Right renal pelvis (tissue), 4 donors: ENCODE measurements at places on chromosomes 1 and 21. TPM values are rescaled to one million over a fixed set of nuclear protein-coding genes. Genes with fewer than 3 reads are reported as not detected.

HMCN1 gene
- polyA plus RNA-seq = 49.6 TPM

FAM177B gene
- polyA plus RNA-seq = 0.15 TPM

KLHDC9 gene
- 17.6 TPM for polyA plus RNA-seq

KPRP gene
- not detected for polyA plus RNA-seq

CITED4 gene
- 3.8 TPM for polyA plus RNA-seq

TFF2 gene
- polyA plus RNA-seq = not detected

PLA2G2F gene
- polyA plus RNA-seq = 0.80 TPM

- no peak for DNase-seq
Measured at GRCh38 chr1:234222561-234223280, 150.5 kb upstream of the COA6 start.

DNA sequence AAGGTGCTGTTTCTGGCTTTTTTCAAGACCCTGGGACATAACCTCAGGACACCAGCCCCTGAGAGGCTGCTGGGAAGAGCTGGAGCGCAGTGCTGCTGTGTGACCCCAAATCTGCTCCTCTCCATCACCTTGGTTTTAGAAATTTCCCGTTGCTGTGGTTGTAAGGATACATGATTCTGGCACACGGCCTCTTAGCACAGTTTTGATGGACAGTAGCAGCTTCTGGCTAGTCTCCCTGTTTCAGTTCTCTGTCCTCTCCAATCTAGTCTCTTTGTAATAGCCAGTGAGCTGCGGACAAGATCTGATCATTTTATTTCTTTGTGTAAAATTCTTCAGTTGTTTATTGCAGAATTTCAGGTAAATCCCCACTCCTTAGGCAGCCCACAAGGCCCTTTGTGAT lies 3.1 kb downstream of the CLIC6 start:
- DNase-seq = no peak

DNA sequence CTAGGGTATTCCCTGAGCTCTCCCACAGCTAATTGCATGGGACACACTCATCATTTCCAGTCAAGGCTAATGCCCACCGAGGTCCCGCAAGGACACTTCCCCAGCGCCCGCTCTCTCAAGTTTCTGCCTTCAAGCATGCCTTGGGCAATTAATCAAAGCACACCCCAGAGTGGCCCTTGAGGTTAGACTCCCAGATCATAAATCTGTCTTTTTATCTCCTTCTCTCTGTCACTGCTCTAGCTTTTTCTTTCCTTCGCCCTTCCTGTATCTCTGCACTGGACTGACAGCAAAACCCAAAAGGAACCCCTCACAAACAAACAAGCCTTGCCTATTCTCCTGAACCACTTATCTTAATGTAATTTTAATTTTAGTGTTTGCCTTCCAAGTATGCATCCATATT lies 7.9 kb upstream of the EXOSC10 start:
- peak; percentile 12 for DNase-seq

GRCh38 chr21:29384683-29385359 lies 86.1 kb downstream of the BACH1 start:
- DNase-seq = no peak

GRCh38 chr1:10673109-10673711 lies 123.2 kb downstream of the CASZ1 start:
- DNase-seq = no peak

DNA sequence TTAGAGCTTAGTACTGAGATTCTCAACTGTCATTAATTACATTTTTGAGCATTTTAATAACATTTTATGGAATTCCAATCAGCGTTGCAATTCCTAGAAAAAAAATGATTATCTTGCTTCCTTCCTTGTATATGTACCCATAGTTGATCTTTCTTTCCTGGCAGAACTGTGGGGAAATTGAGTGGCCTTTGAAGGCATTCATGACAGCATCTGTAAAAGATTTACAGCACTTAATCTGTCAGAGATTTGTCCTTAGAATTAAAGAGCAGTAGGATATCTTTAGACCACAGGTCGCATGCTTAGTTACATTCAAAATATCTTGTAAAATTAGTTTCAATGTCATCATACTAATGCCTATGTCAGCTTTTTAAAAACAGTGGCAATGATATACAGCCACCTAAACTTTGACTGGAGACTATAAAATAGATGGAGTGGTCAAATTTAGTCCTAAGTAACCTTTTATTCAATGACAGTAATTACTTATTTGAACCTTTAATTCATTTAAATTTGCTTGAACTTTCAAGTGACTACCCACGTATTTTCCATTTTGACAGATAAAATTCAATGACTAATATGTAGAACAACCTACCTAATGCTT lies 692.0 kb downstream of the NCAM2 start:
- DNase-seq = no peak

- no peak for DNase-seq
Measured at GRCh38 chr1:190277107-190277506, 200.6 kb downstream of the BRINP3 start.

- DNase-seq = no peak
Measured at GRCh38 chr1:241611063-241611462, 29.1 kb downstream of the CHML start.

GRCh38 chr1:89578946-89579684 lies 53.8 kb upstream of the LRRC8C start:
- no peak for DNase-seq

- DNase-seq = no peak
Measured at GRCh38 chr1:119943216-119943615, 46.9 kb upstream of the ADAM30 start.

- DNase-seq = no peak
Measured at GRCh38 chr1:117009132-117009531, 7.6 kb downstream of the CD101 start.

DNA sequence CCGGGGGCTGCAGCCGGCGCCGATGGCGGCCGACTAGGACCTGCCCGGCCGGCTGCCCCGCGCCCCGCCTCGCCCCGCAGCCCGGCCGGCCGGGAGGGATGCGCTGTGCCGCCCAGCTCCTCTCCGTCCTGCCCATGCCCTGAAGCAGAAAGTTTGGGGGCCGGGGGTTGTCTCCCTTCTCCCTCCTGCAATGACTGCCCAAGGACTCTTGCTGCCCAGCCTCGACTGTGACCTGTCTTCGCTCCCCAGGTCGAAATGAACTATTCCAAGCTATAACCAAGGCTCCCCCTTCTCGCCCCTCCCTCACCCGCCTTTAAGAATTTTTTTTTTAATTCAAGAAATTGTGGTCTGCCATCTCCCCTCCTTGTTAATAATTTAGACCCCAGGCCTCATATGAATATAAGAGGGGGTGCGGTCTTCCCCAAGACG lies 361 bp downstream of the TMCC2 start:
- no peak for DNase-seq

GRCh38 chr21:45518742-45519141 lies 23.5 kb downstream of the SLC19A1 start:
- no peak for DNase-seq
